ENCODE measurements at places on chromosomes 5 and 9. TPM values are rescaled to one million over a fixed set of nuclear protein-coding genes. Genes with fewer than 3 reads are reported as not detected.

Gene FRMD3
- 51.3 TPM for total RNA-seq

Gene ELAVL2
- 7.2 TPM for total RNA-seq

Gene FLT4
- 0.48 TPM for total RNA-seq

Gene SPATA31A3
- 2.2 TPM for total RNA-seq

Gene AHRR
- total RNA-seq: 18.3 TPM

DNA sequence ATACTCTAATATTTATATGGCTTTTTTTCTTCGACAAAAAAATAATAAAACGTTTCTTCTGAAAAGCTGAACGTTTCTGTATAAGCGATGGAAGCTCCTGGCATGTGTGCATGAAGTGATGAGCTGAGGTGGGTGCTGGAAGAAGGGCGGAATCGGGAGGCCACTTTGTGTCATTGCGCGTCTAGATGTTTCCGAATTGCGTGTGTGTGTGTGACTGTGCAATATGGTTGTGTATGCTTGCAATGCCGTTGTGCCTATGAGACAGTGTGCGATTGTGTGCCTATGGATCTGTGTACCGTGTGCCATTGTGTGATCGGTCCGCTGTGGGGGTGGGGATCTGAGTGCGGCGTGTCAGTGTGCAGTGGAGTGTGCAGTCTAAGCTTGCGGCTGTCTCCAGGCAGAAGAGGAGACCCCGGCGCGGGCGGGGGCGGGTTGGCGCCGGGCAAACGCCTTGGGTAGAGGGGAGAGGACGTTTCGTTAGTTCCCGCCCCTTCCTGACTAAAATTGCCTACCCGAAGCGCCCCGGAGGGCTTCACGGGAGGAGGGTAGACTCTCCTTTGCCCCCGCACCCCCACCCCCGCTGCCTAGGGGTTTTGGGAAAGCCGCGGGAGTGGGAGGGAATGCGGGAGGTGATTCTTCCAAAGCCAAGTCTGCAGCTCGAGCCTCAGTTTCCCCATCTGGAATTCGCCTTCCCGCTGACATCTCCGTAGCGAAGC, 24.2 kb downstream of the PCDHGC5 start:
- peak; percentile 76 for DNase-seq

DNA sequence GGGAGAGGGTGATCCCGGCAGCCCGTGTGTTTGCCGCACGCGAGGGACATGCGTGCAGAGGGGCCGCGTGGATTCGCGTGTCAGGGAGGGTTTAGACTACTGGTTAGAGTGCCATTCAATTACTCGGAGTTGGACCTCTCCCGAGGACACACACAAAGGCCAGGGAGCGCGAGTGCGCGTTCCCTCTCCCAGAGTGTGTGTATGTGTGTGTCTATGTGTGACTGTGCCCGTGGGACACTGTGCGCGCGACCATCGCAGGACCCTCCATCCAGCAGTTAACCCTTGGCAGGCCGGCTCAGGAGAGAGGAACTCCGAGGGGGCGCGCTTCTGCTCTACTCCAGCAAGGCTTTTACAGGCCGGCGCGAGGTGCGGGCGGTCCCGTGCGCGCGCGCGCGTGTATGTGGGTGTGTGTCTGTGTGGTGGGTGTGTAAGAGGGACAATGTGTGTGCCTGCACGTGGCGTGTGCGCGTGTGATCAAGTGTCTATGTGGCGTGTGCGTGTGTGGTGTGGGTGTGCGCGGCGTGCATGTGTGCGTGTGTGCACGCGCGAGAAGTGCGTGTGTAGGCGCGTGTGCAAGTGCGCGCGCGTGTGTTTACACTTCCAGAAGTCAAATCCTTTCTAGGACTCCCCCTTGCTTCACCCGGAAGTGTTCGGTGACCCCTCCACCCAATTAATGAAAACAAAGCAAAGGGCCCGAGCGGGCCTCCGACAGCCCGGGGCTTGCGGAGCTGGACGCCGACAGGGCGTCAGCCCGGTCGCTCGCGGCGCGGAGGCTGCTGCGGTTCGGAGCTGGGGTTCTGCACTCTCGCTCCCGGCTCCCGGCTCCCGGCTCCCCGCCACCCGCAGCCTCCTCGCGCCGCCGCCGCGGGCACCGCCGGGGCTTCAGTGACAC, 75.3 kb upstream of the TBCA start:
- peak; percentile 50 for DNase-seq

- peak; percentile 94 for DNase-seq
Measured at GRCh38 chr9:123757547-123757946, 172.4 kb downstream of the DENND1A start.

- DNase-seq: no peak
Measured at GRCh38 chr5:172445866-172446265, 8.5 kb downstream of the SH3PXD2B start.

GRCh38 chr9:6781476-6781875, 23.7 kb downstream of the KDM4C start:
- no peak for DNase-seq

DNA sequence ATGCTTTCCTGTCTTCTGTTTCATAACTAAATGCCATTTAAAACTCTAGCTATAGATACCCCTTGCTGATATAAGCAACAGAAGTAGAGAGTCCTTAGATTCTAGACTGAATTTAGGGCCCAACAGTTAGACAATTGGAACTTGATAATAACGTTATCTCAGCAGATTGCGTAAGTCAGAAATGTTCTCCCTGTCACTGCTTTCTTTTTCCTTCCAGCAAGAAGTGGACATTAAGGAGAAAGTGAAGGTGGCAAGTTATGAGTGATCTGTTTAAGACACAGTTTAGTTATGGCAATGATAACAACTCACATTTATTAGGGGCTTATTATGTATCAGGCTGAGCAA, 6.9 kb upstream of the GLIS3 start:
- no peak for DNase-seq

- peak; percentile 64 for DNase-seq
Measured at GRCh38 chr5:90279091-90279490, 130.5 kb downstream of the CETN3 start.

DNA sequence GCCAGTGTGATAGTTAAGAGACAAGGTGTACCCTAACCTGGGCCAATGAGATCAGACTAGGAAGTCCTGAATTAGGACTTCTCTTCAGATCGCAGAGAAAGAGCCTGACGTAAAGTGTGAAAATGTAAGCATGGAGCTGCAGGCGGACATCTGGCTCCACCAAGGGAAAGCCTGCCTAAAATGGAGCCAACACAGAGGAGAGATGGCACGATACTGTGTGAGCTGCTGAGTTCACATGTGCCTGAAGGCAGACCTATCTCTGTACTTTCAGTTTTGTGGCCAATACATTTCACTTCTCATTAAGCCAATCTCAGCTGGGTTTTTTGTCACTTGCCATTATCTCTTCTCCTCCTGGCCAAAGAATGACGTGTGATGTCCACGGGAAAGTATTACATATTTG, 210.5 kb downstream of the ELAVL2 start:
- no peak for DNase-seq

DNA sequence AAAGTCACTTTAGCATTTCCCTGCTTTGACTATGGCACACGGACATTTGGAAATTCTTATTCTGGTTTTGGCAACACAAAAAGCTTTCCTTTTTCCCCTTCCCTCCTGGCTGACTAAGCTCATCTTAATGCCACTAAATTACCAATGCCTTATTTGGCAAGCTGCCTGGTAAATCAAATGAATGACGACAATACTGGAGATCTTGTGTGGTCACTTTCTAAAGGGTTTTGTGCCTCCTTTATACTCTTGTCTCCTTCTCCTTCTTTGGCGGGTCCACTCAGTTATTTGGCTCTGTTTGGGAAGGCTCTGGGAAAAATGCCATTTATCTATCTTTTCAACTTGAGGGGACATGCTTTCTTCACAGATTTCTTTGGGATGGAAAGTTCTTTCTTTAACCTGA, 34.9 kb downstream of the SH3GL2 start:
- DNase-seq: no peak

DNA sequence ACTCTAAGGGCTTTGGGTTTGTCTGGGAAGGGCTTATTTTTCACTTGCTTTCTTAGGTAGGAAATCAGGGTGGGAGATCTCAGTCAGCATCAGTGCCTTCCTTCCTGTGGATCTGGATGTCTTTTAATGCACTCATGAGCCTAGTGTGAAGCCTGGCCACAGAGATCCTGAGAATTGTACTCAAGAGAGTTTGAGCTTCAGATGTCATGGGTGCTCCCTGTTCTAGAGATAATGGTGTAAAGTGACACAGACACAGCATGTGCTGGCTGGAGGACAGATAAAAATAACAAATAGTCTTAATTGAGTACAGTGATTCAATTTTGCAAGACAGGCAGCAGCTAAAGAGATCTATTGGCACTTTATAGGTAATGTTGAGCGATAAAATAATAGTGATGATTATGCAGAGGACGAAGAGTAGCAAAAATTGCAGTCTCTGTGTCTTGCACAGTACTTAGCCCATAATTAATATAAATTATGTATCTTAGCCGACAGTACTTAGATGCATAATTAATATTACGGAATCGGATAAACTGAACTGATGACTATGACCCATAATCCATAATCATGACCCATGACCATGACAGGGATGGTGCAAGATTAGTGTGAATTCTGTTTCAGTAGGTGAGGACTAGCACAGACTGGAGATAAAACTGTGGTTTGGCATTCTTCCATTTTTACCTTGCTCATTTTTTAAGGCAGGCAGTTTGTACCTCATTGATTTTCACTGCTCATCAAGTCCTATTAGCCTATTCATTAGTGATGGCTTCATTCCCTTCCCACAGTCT, 408.7 kb upstream of the PIK3R1 start:
- no peak for DNase-seq

- DNase-seq: no peak
Measured at GRCh38 chr9:36592801-36593583, 20.3 kb downstream of the MELK start.

- DNase-seq: peak; percentile 36
Measured at GRCh38 chr5:36655161-36655560, 48.8 kb downstream of the SLC1A3 start.
